ENCODE measurements at places on chromosomes 1 and 21.

DNA sequence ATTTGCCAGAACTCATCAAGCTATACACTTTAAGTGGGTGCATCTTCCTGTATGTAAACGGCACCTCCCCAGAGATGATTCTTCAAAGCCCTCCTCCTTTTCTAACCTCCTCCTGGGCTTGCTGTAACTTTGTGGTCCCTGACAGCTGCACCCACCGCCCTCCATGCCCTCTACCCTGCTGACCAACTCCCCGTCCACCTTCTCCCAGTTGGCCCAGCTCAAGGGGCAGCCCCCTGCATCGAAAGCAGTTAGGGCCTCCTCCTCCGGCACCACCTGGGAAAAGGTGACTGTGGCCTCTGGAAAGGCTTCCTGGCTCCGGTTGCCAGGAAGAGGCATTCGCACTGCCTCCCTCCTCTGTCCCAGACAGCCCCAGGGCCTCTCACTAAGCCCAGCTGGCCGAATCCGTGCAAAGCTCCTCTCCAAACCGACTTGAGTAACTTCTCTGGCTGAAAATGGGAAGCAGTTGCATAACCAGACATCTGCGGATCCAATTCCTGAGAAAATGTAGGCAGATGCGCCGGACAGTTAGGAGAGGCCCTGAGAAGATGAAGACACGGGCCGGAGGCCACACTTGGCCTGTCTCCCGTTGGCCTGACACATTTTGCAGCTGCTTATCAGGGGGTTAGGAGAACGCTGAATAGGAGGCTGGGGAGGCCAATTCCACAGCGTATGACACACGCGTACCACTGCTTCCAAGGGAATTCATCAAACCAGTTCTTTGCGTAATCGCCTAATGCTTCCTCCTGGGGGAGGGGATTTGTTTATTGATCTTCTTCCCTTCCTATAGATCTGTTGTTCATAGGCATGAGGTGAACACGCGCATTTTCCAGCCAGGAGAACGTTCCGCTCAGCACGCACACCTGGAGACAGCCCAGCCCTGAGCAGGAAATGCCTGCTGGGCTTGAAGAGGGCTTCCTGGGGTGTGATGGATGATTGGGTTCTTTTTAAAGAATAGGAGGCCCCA lies 48.7 kb upstream of the COL6A2 start:
- DNase-seq: peak; percentile 87

- DNase-seq: no peak
Measured at GRCh38 chr1:3702528-3702927, 49.7 kb upstream of the CCDC27 start.

GRCh38 chr1:92446546-92446945 lies 40.2 kb downstream of the GFI1 start:
- no peak for DNase-seq

GRCh38 chr1:85502625-85503083 lies 37.7 kb upstream of the DDAH1 start:
- DNase-seq: peak; percentile 59

DNA sequence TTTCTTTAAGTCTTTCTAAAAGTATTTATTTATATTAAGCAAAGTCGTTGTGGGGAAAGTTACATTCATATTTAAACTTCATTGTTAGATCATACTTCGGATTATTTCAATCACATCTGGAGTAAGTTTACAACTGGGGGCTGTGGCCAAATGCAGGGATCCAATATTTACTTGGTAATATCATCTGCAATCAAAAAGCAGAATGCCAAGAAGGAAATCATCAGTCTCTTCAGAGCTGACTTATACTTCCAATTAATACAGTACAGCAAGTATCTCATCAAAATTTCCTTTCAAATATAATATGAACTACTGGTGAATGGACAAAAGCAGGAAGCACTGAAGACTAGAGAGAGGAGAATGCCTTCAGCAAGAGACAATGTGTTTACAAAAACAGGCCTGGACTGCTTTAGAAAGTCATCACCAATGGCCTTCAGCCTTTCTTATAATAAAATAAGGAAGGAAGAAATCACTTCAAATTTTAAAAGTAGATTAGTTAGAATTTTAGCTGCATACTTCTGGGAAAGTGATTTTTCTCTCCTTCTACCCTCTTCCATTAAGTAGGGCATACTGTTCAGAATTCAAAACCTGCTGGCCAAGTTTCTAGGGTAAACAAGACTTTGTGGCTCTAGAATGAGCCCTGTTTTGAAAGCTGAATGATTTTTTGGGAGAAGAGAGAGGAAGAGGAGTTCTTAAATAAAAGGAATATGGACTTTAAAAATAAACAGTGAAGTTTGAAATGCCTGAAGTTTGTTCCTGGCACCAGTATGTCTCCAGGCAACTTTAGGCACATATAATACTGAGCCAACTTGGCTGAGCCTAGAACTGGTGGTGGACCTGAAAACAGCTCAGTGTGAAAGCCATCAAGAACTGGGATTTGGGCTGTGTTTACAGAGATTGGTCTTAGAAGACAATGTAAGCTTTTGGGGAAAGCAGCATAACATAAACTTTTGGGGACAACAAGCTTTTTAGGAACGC lies 22.2 kb upstream of the MYOC start:
- DNase-seq: no peak

GRCh38 chr1:221099747-221100595 lies 220.7 kb downstream of the HLX start:
- DNase-seq: no peak

GRCh38 chr1:36966242-36966641 lies 68.1 kb downstream of the GRIK3 start:
- DNase-seq: peak; percentile 13

- no peak for DNase-seq
Measured at GRCh38 chr21:15144026-15144425, 79.2 kb upstream of the NRIP1 start.

DNA sequence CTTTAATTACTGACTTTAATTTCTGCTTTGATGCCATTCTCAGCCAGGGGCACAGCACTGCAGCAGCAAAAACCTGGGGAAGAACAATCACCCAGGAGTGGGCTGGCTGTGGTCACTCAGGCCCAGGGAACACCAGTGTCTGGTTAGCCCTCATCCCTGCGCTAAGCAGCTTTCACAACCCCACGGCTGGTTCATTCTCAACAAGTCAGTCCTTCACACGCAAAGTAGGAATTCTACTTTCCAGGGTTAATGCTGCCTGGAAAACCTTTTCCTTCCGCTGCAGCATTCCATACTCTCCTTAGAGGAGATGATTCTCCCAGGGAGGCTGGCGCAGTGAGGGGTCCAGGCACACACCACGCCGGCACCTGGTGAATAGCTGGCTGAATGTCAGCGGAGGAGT lies 24.3 kb upstream of the KCNE1 start:
- no peak for DNase-seq

DNA sequence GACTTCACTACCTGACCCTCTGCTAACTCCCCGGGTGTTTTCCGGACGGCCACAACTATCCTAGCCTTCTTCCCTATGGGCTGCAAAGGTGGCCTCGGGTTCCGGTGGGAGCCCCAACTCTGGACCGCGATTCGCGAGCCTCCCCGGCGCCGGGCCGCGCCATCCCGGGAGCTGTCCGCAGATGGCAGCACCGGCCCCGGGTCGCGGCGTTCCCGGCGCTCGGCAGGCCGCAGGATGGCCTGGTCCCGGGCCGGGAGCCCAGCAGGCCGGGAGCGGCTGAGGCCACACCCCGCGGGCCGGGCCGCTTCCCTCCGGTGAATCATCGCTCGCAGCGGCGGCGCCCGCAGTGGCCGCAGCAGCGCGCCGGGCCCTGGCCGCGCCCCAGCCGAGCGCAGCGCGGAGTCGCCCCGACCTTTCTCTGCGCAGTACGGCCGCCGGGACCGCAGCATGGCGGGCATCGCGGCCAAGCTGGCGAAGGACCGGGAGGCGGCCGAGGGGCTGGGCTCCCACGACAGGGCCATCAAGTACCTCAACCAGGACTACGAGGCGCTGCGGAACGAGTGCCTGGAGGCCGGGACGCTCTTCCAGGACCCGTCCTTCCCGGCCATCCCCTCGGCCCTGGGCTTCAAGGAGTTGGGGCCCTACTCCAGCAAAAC lies at the start of gene CAPN2:
Gene CAPN2, plus strand, starts transcription at position 346 of the 656 bp plus-strand sequence. Its CDS starts 102 bp downstream, at position 448.
- DNase-seq: peak; percentile 84

DNA sequence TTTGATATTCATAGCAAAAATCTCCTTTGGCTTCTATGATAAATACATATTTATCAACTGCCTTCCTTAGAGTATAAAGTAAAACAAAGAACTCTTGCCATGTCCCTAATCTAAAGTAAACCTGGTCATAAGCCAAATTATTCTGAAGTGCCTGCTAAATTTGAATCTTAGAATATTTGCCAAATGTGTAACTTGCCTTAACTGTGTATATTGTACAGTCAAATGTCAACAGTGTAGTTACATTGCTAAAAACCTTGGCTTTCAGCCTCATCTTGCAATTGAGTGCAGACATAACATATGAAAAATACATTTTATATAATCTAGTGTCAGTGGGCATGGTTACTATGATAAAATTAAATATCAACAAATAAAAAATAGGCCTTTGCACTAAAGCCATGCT lies 583.4 kb upstream of the ADAMTS5 start:
- no peak for DNase-seq

- no peak for DNase-seq
Measured at GRCh38 chr1:22444856-22445255, 6.8 kb upstream of the ZBTB40 start.

DNA sequence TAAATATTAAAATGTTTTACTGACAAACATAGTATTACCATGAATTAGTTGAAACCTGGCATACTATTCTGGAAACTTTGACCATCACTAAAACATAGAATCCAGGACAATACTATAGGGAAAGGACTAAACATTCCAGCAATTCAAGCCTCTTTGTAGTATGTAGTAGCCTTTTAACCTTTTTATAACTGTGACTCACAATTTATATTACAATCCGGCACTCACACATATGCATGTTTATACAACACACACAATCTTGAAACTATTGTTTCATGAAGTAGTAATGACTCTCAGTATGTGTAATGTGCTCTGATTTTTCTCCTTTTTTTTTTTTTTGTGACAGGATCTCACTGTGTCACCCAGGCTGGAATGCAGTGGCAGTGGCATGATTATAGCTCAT lies 64.3 kb downstream of the ANKRD13C start:
- DNase-seq: no peak
